ENCODE measurements at places on chromosomes 4 and X.

DNA sequence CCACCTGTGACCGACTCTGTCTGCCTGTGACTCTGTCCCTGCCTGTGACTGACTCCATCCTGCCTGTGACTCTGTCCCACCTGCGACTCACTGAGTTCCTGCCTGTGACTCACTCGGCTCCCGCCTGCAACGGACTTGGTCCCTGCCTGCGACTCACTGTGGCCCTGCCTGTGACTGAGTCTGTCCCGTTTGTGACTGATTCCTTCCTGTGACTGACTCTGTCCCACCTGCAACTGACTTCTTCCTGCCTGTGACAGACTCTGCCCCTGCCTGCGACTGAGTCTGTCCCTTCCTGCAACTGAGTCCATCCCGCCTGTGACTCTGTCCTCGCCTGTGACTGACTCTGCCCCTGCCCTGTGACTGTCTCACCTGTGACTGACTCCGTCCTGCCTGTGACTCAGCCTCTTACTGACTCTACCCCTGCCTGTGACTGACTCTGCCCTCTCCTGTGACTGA lies 9.6 kb upstream of the UVSSA start:
- no peak for DNase-seq

DNA sequence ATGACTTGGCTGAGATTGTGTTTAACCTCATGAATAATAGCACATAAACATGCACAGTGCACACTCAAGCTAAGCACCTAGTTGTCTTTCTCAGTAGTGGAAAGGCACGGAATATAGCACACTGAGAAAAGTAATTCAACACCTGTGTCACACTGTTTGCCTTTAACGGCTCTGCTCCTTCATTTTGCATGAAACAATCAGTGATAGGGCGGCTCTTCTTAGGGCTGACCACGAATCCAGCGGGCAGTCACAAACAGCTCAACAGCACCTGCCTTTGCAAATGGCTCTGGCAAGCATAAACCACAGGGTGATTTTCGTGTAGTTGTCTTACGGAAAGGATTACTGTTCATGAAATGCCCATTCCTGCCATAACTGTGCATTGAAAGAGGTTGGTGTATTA lies 954.0 kb upstream of the TENM3 start:
- DNase-seq, result no peak

DNA sequence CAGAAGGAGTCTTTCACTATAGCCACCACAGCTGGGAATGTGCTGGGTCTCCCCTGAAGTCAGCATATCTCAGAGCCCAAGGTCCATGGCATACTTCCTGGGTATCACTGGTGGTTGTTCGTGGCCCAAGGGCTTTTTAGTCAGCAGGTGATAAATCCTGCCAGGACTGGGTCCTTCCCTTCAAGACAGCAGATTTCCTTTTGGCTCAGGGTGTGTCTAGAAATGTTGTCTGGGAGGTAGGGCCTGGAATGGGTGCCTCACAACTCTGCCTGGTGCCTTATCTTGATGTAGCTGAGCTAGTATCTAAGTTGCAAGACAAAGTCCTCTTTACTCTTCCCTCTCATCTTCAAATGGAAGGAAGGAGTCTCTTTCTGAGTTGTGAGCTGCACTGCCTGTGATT lies 102.4 kb upstream of the TMLHE start:
- no peak for DNase-seq

DNA sequence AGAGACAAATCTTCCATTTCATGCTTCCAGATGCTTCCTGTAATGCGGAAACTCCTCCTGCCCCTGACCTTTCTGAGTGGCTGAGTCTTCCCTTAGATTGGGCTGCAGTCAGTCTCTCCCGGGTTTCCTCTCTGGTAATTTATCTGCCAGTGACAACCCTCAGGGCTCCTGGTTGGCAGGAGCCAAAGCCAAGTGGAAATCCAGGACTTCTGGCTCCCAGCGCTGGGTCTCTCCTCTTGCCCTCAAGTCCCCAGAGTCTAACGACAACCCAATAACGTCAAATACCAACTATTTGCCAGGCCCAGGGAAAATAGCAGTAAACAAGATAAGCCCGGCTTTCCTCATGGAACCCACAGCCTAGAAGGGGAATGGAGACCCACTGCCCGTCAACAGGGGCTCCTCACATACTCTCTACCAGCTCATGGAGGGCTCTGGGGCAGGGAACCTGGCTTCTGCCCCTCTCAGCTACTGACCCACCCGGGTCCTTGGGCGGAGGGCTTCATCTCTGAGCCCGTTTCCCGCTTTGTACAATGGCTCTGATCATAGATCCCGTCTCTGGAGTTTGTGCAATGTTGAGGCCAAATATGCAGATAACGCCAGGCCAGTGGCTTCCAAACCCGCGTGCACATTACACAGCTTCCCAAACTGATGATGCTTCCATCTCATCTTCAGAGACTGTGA lies 1.1 kb upstream of the TBC1D14 start:
- no peak for DNase-seq

GRCh38 chrX:102517326-102517725 lies 787 bp upstream of the TMSB15A start:
- DNase-seq, result no peak

DNA sequence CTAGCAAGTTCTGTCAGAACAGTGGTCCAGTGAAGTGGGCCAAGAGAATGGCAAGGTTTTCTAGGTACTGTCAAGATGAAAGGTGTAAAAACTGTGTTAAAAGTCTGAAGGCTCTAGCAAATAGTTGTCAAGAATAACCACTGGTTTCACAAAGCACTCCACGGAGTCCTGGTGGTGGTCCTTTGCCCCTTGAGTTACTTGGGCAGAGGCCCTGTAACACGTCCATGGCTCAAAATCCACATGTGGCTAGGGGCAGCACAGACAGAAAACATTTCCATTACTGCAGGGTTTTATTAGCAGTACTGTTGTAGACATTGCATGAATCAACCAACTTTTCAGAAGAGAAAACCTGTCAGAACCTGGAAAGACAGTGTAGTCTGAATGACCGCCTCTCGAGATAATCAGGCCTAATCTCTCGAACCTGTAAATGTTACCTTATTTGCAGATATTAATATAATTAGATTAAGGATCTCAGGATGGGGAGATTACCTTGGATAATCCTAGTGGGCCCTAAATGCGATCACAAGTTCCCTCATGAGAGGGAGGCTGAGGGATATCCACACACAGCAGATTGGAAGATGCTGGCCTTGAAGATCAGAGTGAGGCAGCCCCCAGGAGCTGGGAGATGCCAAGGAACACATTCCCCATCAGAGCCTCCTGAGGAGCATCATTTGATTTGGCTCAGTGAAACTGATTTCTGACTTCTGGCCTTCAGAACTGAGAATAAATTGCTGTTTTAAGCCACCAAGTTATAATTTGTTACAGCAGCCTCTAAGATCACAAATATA lies 34.7 kb downstream of the ERVMER34-1 start:
- no peak for DNase-seq

- no peak for DNase-seq
Observed at GRCh38 chrX:134715930-134716619, 57.8 kb upstream of the PLAC1 start.

DNA sequence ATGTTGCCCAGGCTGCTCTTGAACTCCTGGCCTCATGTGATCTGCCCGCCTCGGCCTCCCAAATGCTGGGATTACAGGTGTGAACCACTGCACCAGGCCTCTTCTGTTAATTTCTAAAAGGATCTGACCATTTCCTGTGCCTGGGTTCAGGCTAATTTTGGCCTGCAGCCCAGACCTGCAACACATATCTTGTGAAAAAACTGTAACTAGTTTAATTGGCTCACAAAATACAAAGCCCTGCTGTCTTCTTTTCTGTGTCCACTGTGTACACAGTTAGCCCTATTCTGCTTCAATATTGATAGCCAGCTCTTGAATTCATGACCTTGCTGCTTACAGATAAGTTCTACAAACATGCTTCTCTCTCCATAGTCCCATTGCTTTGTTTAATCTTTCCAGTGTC lies 753.5 kb downstream of the PDHA2 start:
- no peak for DNase-seq

GRCh38 chrX:132740316-132741123 lies 217.9 kb downstream of the HS6ST2 start:
- no peak for DNase-seq

DNA sequence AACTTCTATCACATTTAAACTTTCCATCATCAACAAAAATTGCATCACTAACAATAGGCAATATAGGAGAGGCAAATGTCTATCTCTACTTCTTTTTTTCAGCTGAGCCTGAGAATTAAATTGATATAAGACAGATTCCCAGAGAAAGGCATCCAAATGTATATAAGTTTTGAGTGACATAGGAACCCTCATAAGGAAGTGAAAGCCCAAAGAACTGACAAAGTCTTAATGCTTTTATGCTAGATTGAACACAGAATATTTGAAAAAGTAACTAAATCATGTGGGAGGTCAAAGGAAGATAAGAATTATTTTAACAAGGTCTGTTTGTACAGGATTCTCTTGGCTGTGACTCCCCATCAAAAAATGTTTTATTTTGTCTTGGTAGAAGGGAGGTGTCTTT lies 714.9 kb downstream of the GRXCR1 start:
- DNase-seq, result no peak

- no peak for DNase-seq
Observed at GRCh38 chr4:136680761-136681160, 851.5 kb downstream of the PCDH18 start.

- DNase-seq, result no peak
Observed at GRCh38 chr4:85177092-85177491, 210.6 kb upstream of the WDFY3 start.

DNA sequence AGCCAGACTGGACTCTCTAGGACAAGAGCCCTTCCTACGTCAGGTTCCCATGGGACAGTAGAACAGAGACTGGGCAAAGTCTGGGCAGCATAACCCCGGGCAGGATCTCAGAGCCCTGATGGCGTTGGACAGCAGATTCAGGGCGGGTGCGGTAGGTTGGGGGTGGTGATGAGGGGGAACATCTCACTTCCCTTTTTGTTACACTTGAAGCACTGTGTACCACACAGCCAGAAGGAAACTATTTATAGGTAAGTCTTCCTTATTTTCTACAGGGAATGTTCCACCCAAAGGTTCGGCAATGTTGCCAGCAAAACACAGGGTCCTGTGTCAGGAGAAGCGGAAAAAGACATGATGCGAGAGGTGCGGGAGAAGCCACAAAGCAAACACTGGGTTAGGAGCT lies 54.3 kb downstream of the TSC22D3 start:
- peak; percentile 46 for DNase-seq
